ENCODE measurements at places on chromosomes 12 and 14. TPM values are rescaled to one million over a fixed set of nuclear protein-coding genes. Genes with fewer than 3 reads are reported as not detected.

Gene NR1H4
- total RNA-seq = 2.9 TPM

Gene CDCA3
- 3.3 TPM for total RNA-seq

Gene LRTM2
- not detected for total RNA-seq

Gene MSRB3
- total RNA-seq = 10.7 TPM

DNA sequence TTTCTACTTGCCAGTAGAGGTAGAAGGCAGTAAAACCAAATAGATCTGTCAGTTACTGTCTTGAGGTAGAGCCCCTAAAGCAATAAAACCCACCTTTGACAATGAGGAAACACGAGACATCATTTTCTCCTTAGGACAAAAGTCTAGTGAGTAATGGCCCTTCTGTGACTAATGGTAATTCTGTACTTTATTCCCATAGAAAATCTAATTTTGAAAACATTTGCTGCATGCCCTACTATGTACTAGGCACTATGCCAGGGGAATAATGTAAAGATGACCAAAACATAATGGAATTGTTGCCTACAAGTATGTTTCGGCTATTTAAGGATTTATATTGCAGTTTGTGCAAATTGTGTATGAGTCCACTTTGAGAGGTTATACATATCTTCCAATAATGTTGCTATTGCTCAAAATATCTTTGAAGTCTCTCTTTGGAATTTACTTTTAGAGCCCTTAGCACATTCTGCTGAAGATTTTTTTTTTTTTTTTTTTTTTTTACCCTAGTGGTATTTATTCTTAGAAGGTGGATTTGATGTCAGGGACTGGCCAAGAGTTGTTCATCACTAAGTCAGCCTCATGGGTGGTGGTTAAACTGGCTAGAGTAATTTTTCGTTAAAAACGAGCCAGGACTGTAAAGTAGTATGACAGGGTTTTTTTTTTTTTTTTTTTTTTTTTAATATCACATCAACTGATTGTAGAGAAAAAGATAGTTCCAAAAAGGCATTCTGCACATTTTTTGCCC lies 109.7 kb downstream of the CRADD start:
- DNase-seq = no peak
- peak overlapping the region; percentile 58 for H3K27ac ChIP-seq
- H3K4me1 ChIP-seq = peaks cover 10% of the 10 kb centered on the region
- no peaks in the 10 kb centered on the region for H3K36me3 ChIP-seq

DNA sequence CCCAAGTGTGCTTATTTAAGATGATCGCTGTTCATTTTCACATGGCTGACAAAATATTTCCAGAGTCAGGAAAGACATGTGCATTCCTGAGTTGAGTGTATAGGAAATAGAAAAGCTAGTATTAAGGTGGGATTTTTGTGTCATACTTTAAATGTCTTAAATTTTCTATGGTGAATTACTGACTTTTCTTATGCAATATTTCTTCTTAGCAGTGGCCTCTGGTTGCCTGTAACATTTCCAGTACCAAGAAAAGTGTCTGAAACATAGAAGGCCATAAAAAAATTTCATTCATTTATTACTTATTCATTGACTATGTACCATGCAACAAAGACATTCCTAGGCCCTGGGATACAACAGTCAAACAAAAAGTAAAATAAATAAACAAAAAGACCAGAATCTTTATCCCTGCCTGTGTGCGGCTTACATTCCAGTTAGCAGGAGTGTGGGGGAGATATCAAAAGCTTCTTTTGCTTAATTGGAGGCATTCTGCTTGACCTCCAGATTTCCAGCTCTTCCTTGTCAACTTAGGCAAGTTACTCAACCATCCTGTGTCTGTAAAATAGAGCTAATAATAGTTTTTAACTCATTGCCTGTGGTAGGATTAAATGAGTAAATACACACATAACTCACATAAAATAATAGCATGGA lies 216.3 kb upstream of the FLRT2 start:
- no peak overlapping the region for H3K4me3 ChIP-seq
- no peaks in the 10 kb centered on the region for H3K27me3 ChIP-seq
- DNase-seq = no peak
- H3K4me1 ChIP-seq = no peaks in the 10 kb centered on the region
- no peaks in the 10 kb centered on the region for H3K36me3 ChIP-seq
- H3K27ac ChIP-seq = no peak overlapping the region

DNA sequence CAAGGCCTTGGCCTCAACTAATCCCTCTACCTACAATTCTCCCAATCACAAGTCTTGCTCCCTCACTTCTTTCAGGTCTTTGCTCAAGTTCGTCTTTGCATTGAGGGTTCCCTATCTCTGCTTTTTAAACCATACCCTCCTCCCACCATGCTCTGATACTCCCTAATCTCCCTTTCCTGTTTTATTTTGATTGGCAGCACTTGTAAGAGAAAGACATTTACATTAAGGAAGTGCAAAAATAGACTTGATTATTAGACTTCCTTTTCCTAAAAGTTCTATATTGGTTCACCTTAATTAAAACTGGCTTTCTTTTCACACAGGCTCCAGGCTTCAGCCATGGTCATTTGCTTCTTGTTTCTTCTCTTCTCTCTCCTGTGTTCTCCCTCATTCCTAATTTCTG lies 18.3 kb upstream of the WIF1 start:
- no peak for DNase-seq
- H3K36me3 ChIP-seq = no peaks in the 10 kb centered on the region
- H3K4me3 ChIP-seq = no peak overlapping the region
- no peaks in the 10 kb centered on the region for H3K4me1 ChIP-seq
- no peak overlapping the region for H3K27ac ChIP-seq

DNA sequence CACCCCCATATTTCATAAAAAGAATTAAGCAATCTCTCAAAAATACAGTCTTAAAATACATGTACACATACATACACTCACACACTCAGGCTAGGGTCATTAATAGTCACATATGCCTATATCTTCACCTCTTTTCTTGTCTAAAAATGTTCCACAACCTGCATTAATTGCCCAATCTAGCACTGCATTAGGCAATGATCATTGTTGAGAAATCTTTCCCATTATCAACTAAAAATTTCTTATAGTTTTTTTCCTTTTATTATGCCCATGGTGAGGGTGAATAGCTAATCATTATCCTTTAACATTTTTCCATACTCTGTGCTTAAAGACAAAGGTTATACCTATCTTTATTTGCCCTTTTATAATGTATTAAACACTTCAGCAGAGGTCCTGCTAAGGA lies 38.3 kb downstream of the FSCB start:
- no peaks in the 10 kb centered on the region for H3K27me3 ChIP-seq
- no peaks in the 10 kb centered on the region for H3K36me3 ChIP-seq
- no peak overlapping the region for H3K4me3 ChIP-seq
- no peak for DNase-seq

GRCh38 chr14:71139294-71139946 lies 232.2 kb downstream of the PCNX1 start:
- no peak overlapping the region for H3K4me3 ChIP-seq
- no peaks in the 10 kb centered on the region for H3K36me3 ChIP-seq
- DNase-seq = no peak
- no peaks in the 10 kb centered on the region for H3K27me3 ChIP-seq

DNA sequence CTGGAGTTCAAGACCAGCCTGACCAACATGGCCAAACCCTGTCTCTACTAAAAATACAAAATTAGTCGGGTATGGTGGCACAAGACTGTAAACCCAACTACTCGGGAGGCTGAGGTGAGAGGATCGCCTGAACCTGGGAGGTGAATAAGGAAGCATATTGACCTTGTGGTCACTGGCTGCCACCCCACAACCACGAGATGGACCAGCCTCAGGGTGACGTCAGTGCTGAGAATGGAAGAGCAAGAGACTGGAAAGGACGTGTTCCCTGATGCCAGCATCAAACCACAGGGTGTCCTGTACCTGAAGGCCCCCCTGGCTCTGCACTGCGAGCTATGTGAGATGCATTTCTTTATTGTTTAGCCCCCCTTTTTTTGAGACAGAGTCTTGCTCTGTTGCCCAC lies 45.9 kb upstream of the BDKRB2 start:
- no peak overlapping the region for H3K4me3 ChIP-seq
- no peaks in the 10 kb centered on the region for H3K27me3 ChIP-seq
- no peaks in the 10 kb centered on the region for H3K4me1 ChIP-seq
- no peaks in the 10 kb centered on the region for H3K36me3 ChIP-seq
- peak; percentile 16 for DNase-seq

- H3K36me3 ChIP-seq = no peaks in the 10 kb centered on the region
- H3K27me3 ChIP-seq = no peaks in the 10 kb centered on the region
- H3K4me1 ChIP-seq = no peaks in the 10 kb centered on the region
- H3K4me3 ChIP-seq = no peak overlapping the region
- no peak overlapping the region for H3K27ac ChIP-seq
Measured at GRCh38 chr12:67388331-67389138, 119.4 kb downstream of the CAND1 start.

DNA sequence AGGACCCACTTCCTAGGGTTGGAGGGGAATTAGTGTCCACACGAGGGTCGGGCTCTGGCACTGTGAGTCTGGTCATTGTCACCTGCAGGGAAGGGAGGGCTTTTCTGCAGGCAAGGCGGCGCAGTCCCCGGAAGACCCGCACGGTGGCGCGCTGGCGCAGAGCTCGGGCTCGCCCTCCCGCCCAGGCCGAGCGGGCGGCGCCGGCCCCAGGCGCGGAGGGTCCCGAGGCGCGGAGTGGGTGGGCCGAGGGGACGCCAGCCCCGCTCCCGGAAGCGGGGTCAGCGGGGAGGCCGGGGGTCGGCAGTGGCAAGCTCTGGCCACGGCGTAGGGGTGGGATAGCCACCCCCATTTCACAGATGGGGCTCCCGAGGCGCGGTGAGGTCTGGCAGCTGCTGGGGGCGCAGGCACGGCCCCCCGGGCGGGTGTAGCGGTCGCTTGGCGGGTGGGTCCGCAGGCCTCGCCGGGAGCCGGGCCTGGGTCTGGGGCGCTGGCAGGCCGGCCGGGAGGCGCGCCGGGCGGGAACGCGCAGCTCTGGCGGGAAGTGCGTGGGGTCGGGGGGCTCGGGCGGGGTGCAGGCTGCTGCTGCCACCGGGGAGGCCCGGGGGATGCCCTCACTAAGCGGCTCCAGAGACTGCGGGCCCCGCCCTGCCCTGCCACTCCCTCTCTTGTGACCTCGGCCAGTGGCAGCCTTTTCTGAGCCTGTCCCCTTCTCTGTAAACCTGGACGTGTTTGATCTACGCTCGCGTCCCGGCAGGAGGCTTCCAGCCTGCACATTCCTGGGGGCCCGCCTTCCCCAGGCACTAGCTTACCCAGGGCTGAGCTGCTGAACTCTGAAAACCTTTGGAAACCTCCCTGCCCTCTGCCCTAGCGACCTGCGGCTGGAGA lies 46.1 kb downstream of the CYP46A1 start:
- peaks cover 33% of the 10 kb centered on the region for H3K4me1 ChIP-seq
- DNase-seq = peak; percentile 90
- peak overlapping the region; percentile 59 for H3K4me3 ChIP-seq

All from stomach (tissue), 19 donors.